ENCODE measurements at places on chromosomes 4 and X. TPM values are rescaled to one million over a fixed set of nuclear protein-coding genes. Genes with fewer than 3 reads are reported as not detected.

TRAM1L1 gene
- 0.85 TPM for polyA plus RNA-seq

AIFM1 gene
- 23.2 TPM for polyA plus RNA-seq

ABLIM2 gene
- 0.07 TPM for polyA plus RNA-seq

WDR17 gene
- 0.10 TPM for polyA plus RNA-seq

PPARGC1A gene
- polyA plus RNA-seq: 0.09 TPM

INTU gene
- polyA plus RNA-seq: 4.5 TPM

DMP1 gene
- not detected for polyA plus RNA-seq

NXF2 gene
- polyA plus RNA-seq: not detected

DGAT2L6 gene
- polyA plus RNA-seq: not detected

BEX5 gene
- not detected for polyA plus RNA-seq

FGFR3 gene
- 1.0 TPM for polyA plus RNA-seq

RNF175 gene
- polyA plus RNA-seq: not detected

MAB21L2 gene
- polyA plus RNA-seq: not detected

SH3D19 gene
- 16.2 TPM for polyA plus RNA-seq

F8A3 gene
- polyA plus RNA-seq: 0.05 TPM

LIAS gene
- polyA plus RNA-seq: 8.0 TPM

Data from BJ (cell line).